ENCODE measurements at places on chromosomes 1 and 21. TPM values are rescaled to one million over a fixed set of nuclear protein-coding genes. Genes with fewer than 3 reads are reported as not detected.
A peak's percentile ranks its signal among the peaks of the same experiment; 100 is the strongest.

Gene RNF186
- polyA plus RNA-seq, result 18.8 TPM

Gene UQCRH
- polyA plus RNA-seq, result 357 TPM

- DNase-seq, result no peak
Observed at GRCh38 chr1:197481101-197481500, 213.0 kb downstream of the CRB1 start.

DNA sequence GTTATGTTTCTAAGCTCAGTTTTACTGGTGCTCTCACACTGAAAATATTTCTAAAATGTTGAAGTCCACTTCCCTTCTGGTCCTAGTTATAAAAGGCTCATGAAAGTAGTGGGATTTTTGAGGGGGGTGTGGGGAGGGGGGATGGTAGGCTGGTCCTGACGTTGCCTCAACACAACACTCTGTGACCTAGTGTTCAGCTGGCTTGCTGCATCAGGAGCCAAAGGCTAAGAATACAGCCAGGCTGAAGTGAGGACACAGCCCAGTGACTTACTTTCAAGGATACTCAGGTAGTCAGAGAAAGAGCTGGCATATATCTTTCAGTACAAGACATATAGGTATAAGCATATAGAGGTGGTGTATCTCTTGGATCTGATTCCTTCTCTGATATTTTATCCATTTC lies 151.9 kb upstream of the C8B start:
- DNase-seq, result no peak

DNA sequence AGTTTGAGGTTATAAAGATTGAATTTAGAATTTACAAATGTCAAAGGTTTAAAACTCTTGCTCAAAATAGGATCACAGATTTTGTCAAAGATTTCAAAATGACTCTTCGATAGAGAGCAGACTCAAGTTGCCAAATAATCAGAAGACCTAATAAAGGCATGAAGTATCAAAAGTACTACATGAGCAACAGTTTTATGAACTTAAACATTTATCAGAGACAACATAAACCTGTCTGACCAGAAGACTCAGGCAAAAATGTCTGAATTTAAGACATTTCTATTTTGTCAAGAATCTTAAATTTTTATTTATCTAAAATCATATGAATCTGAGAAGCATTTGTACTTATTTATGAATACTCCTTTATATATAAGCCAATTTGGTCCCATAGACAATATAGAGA lies 330.9 kb downstream of the PTPRU start:
- DNase-seq, result no peak

- peak; percentile 31 for DNase-seq
Observed at GRCh38 chr1:21703318-21703963, 34.3 kb upstream of the RAP1GAP start.

GRCh38 chr21:30116479-30116878 lies 50.1 kb downstream of the CLDN17 start:
- DNase-seq, result no peak

- DNase-seq, result no peak
Observed at GRCh38 chr1:213180833-213181232, 129.8 kb downstream of the RPS6KC1 start.

DNA sequence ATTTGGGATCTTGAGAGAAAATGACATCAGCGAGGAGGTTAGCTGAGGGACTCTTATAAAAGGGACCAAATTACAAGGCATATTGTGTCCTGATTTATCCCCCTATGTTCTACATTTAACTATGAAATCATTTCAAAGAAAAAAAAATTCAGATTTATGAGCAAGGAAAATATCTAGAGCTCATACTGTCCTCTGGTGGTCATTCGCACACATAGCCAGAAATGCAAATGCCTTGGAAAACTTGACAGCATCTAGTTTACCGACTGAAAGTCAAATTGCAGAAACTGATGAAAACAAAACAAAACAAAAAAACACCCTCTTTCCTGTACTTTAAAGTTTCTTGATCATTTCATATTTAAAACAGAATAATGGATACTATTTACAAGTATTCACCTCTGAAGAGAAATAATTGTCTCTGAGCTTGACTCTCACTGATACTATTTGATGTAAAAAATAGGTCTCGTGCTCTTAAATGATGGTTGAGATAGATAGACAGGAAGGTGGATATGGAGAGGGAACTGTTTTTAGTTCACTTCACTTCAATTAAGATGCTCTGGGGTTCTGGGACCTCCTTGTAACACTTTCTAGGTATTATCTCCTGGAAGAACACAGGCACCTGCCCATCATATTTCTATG lies 253.8 kb downstream of the PCP4 start:
- DNase-seq, result no peak

DNA sequence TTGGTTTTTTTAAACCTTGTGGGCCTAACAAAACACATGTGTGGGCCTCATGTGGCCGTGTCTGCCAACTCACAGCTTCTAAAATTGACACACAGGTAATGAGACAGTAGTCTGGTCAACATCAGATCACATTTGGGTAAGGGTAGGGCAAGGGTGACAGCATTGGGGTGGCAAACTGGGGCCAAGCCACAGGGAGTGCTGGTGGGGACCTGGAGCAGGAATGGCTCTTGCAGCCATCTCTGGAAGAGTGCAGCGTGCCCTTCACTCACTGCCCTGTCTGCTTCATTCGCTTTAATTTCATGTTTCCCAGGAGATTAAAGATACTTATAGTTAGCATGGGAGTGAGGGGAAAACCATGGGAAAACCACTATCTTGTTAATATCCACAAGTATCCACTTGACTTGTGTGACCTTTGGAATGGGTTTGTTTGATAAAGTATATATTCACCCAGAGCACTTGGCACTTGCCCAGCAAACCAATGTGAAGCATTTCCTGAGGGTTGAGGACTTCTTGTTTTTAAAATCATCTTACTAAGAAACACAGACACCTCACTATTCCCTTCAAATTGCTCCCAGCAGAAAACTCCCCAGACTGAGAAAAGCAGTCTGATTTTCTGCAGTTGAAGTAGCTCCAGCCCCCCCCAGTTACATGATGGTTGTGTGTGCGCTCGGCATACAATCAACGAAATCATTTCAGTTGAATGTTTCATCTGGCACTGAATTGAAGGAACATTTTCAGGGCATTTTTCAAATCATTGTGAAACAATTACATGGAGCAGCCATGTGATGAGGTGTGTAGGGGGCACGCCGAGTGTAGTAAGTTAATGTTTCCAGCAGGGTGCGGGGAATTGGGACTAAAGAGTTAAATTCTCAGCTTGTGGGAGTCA lies 175.7 kb downstream of the VPS13D start:
- peak; percentile 53 for DNase-seq

GRCh38 chr1:18121072-18121820 lies 13.6 kb downstream of the IGSF21 start:
- no peak for DNase-seq

GRCh38 chr1:187655104-187655503 lies 826.4 kb downstream of the PLA2G4A start:
- DNase-seq, result no peak

All from large intestine (tissue), 12 donors.